NCI-H187 (cell line): ENCODE measurements at places on chromosomes 2 and 18.

DNA sequence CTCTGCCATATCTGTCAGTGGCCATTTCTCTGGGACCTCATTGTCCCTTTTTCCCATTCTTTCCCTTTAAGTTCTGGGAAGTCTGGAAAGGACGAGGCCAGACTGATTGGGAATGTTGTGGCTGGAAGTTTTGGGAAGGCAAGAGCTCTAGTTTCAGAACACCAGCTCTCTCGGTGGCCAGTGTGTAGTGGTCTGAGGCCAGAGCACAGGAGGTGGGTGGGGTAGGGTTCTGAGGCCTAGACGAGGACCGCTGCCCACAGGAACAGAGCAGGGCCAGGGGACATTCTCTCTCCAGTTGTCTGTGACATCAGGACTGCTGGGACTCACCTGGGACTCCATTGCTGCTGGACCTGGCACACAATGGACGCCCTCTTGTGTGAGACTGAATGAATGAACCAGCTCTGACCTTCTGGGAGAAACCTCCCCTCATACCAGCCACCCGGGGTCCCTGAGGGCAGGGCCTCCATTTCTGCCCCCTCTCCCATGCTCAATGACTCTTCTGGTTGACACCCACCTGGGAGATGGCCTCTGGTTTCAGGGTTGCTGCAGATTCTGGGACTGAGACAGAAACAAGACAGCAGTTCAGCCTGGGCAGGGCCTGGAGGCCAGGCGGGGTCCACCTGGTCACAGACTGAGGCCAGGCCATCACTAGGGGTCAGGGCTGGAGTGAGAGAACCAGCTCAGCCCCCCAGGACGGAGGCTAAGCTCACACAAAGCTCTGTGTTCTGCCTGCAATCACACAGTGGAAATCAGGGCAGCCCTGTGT is 8.4 kb upstream of the NPPC start:
- no peak for DNase-seq

DNA sequence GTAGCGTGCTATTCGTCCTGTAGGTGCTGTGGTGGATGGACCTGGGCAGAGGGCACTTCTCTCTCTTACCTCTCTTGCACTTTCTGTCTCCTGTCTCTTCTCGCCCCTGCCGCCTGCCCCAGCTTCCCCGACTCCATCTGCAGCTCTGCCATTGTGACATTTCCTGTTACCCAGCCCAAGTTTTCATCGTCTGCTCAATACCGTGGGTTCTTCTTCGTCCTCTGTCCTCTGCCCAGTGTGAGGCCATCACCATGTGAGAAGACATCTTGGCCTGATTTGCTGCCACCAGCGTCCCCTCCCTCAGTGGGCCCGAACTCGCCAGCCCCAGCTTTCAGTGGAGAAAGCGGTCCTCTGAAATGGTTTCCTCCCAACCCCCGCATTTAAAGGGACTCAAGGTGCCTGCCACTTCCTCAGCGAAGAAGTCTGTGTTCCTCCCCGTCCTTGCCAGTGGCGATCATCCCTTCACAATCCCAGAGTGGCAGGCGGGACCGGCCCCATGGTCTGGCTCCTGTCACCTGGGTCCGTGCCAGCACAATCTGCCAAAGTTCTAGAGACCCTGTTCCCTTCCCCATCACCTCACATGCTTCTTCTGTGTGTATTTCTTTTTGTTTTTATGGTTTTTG is 18.0 kb downstream of the TGOLN2 start:
- no peak for DNase-seq

DNA sequence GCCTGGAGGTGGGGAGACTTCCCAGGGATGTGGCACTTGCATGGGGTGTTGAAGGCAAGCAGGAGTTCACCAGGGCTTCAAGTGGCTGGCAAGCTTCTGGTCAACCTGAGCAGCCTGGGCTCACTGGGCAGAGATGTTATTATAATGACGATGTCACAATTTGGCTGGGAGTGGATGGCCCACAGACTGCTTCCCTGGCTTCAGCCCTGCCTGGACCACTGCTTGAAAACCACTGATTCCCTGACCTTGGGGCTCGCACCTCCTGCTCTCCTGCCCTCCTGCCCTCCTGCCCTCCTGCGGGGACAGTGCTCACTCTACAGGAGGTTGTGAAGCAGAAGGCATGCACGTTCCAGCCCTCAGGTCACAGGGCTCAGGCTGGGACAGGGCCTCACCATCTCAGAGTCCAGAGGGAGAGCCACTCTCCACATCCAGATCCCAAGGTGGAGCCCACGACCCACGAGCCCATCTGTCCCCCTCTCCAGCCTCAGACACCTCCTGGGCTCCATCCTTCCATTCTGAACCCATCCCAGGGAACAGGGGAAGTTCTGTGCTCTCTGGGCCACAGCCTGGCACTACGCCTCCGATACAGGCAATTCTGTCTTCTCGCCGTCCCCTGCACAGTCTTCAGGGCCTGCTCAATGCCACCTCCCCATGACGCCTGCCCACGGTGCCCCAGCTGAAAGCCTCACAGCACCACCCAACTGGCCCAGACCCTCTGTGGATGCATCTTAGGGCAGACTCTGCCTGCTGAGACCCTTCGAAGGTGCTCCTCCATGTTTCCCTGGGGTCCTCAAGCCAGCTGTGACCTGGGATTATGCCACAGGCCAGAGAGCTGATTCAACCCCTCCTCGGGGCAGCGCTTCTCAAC is 241.6 kb upstream of the RAB6C start:
- DNase-seq, result no peak

GRCh38 chr2:20175267-20175666 is 49.7 kb downstream of the SDC1 start:
- no peak for DNase-seq

DNA sequence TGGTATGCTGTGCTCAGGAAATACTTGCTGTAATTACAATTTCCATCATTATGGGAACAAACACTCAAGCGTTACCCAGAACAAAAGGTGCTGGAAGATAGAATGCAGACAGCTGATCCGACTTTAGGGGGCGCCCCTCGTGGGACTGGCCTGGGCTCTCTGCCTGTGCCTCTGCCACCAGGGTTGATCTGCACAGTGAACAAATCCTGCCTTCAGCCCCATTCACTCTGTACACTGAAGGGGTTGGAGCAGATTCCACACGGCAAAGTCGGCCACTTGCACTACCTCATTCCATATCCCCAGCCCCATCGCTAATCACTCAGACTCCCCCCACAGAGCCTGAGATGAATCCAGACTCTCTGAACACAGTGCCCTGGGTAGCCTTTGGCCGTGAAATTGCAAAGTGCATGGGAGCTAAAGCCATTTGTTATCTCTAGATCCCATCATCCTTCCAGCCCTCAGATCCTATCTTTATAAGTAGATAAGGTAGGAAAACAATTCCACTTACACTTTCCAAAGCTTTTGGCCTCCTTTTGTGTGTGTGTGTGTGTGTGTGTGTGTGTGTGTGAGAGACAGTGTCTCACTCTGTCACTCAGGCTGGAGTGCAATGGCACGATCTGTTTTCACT is 69.3 kb downstream of the INPP5D start:
- DNase-seq, result no peak

DNA sequence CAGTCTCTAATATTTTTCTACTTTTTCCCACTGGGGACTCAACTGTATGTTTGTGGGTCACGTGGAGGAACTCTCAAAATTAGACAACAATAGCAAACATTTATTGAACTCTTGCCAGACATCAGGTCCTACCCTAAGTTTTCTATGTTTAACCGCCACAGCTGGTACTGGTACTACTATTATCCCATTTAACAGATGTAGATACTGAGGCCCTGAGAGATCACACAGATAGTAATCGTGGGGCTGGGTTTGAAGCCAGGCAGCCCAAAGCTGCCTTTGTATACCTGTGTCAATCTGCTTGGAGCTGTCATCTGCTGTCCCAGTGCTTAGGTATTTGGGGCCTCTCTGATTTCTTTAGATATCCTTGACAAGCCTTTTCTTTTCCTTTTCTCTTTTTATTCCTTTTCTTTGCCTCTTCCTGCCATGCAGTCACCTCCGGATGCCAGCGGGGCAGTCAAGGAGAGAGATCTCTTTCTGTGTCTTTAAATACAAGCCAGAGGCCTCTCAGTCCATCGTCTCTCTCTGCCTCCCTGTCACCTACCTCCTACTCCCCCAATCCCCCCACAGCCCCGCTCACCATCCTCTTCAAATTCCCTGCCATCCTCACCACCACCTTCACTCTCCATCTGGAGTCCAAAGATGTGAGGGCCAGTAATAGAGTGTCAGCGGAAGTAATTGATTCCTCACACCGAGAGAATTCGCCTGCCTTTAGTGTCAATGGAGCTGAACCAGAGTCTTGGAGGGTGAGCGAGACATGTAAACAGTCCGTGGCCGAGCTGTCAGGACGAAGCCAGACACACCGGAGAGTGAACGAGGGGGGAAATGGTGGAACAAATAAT is 23.4 kb downstream of the NRP2 start:
- DNase-seq, result no peak

DNA sequence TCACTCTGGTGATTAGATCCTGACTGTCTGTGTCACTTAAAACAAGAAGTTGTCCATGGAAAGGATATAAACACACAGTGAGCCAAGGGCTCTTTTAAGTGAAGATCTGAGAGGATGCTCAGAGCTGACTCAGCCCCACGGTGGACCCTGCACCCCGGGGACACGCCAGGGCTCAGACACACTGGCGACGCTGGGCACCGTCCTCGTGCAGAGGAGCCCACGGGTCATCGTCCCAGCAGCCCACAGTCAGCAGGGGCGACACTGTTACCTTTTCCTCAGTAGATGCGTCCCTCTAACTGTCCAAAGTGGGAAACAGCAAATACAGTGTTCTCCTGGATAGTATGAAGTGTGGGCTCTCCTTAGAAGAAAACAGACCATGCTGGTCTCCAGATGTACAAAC is 225.6 kb downstream of the HDAC4 start:
- no peak for DNase-seq

DNA sequence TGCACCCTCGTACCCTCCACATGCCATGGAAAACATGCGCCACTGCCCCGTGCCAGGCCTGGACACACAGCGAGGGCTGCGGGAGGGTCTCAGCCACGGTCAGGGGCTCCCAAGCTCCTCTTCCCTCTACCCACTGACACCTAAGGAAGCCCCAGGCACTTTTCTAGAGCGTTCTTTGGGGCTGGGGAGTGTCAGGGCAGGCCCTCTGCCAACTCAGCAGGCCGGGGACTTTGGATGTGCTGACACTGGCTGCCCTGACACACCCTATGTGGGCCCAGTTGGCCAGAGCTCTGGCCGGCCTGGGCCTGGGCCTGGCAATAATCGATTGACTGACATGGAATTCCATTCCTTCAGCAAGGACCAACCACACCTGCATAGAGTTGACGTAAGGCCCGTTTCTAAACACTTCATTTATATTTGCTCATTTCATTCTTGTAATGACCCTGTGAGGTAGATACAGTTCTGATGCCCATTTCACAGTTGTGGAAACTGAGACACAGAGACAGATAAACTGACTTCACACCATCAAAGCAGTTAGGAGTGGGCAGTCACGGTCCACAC is 70.5 kb downstream of the ZFP36L2 start:
- DNase-seq, result no peak

GRCh38 chr2:238997137-238997390 is 149.2 kb downstream of the TWIST2 start:
- DNase-seq, result no peak

DNA sequence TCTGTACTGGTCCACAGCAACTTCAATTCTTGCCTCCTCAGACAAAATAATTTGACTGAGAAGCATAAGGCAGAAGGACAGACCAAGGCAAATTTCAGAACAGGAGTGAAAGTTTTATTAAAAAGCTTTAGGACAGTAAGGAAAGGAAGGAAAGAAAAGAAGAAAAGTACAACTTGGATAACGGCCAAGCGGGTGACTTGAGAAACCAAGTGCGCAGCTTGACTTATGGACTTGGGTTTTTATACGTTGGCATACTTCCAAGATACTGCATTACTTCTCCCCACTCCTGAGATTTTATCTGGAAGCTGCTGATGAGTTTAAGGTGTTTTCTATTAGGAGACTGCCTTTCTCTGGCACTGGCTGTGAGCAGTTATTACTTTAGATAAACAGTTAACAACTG is 64.7 kb downstream of the CCDC178 start:
- no peak for DNase-seq

GRCh38 chr2:237540823-237541222 is 25.6 kb upstream of the PRLH start:
- no peak for DNase-seq

- DNase-seq, result no peak
Measured at GRCh38 chr2:69572641-69573040, 70.9 kb downstream of the AAK1 start.

DNA sequence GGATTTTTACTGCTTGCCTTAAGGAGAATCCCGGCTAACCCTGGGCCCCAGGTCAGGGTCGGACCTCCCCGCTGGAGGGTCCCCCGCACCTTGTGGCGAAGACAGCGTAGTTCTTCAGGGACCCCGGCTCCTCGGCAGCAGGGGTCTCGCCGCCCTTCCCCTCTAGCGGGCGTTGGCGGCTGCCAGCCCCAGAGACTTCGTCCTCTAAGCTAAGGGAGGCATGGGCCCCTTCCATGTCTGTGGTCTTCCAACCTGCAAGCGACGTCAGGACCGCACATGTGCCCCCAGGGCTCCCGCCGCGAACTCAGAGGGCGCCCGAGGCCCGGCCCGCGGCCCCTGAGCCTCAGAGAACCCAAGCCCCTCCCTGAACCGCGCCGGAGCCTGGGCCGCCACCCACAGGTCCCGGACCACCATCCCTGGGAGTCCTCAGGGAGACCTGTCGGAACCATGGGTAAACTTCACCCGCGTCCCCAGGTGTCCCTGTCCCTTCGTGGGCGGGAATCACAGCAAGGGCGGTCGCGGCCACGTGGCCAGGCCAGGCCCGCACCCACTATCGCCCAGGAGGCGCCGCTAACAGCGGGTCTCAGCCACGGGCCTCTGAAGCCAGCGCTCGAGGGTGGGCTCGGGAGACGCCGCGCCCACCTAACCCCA is 562 bp downstream of the ANKMY1 start:
- no peak for DNase-seq

DNA sequence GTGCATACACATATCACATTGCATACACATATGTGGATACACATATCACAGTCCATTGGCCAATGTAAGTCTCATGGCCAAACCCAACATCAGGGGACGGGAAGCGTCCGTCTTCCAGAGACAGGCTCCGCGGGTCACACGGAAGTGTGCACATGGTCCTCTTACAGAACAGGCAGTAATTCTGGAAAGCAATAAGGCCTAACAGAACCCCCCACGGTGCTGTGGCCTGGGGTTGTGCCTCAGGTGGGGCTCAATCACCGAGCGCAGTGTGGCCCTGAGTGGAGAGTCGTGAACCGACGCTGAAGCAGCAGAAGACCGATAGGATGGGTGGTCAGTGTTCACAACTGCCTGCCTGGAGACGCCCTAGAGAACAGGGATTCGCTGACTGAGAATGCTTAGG is 857.3 kb downstream of the GALR1 start:
- no peak for DNase-seq

- DNase-seq, result no peak
Measured at GRCh38 chr2:219506153-219506801, 7.6 kb downstream of the GMPPA start.

DNA sequence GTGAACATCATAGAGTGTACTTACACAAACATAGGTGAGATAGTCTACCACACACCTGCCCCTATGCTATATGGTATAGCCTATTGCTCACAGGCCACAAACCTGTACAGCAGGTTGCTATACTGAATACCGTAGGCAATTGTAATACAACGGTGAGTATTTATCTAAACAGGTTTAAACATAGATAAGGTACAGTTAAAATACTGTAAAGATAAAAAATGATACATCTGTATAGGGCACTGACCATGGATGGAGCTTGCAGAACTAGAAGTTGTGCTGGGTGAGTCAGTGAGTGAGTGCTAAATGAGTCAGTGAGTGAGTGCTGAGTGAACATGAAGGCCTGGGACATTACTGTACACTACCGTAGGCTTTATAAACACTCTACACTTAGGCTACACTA is 267.0 kb upstream of the HS6ST1 start:
- DNase-seq, result no peak

- peak; percentile 27 for DNase-seq
Measured at GRCh38 chr2:10909050-10909995, 2.4 kb upstream of the KCNF1 start.

- DNase-seq, result no peak
Measured at GRCh38 chr18:74963820-74964446, 245.0 kb downstream of the PTGR3 start.
